Left ventricle myocardium superior (tissue), 1 donor: ENCODE measurements at places on chromosomes 2 and 18. TPM values are rescaled to one million over a fixed set of nuclear protein-coding genes. Genes with fewer than 3 reads are reported as not detected.
A peak's percentile ranks its signal among the peaks of the same experiment; 100 is the strongest.

GRCh38 chr2:128596396-128597120, 277.9 kb upstream of the HS6ST1 start:
- DNase-seq = no peak

ACTG2 gene
- 0.32 TPM for total RNA-seq

GRCh38 chr2:200943527-200944105, 19.8 kb downstream of the ORC2 start:
- DNase-seq = no peak

PCARE gene
- total RNA-seq = 0.84 TPM

GRCh38 chr2:144288438-144288837, 231.5 kb downstream of the ZEB2 start:
- no peak for DNase-seq

DNA sequence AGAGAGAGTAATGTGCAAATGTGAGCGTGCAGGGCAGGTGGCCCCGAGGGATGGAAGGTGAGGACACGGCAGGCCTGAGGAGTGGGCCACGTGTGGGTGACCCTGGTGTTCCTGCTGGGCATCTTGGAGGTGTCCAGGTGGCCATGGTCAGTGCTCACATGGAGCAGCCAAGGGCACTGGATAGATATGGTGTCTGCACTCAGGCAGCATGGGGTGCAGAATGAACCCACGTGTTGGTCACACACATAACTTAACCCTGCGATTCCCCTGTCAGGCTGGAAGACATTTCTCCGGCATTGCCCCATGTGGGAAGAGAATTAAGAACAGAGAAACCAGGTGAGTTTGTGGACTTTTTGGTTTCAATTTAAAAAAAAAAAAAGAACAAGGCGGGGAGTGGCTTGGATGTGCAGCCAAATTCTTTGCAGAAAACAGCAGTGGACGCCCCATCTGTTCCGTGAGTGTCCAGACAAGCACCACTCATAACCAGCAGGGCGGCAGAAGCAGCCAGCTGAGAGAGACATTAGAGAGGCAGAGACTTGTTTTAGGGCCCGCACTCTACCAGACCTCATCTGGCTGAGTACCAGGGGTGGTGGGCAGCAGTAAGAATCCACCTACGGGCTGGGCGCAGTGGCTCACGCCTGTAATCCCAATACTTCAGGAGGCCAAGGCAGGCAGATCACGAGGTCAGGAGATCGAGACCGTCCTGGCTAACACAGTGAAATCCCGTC, 249.8 kb downstream of the ACKR3 start:
- no peak for DNase-seq

- no peak for DNase-seq
These were observed 47.2 kb upstream of the STON1 start for GRCh38 chr2:48482769-48483168.

CFAP65 gene
- total RNA-seq = not detected

DNA sequence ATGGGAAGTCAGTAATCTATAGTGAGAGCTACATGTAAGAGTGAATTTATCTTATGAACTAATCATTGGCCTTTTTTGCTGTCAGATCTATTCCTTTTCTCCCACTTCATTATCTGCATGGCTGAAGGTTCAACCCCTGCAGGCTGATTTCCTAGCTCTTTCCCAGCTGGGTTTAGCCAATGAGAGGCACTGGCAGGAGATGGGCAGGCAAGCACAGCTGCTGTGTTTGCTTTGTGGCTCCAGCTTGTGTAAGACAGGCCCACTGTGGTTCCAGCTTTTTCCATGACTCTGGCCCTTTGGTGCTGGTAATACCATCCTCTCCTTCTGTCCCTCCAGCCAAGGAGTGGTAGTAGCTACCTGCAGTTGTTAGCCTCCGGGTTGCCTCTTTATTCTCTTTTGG, 248.8 kb downstream of the PLCL1 start:
- no peak for DNase-seq

DNA sequence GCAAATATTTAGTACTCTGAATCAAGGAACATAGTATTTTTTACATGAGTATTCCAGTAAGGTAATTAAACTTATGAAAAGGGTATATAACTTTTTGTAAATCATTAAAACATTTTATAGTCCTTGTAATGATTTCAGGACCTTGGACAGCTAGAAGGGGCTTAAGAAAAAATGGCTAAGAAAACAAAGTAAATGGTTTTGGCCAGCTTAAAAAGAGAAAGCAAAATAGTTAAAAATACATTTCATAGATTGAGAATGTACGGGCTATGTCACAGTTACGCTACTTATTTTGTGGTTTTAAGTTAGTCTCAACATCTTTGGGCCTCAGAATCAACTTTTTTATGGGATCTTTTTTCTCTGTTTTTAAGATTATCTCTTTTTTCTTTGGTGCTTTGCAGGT, 26.7 kb downstream of the POLI start:
- no peak for DNase-seq

DNA sequence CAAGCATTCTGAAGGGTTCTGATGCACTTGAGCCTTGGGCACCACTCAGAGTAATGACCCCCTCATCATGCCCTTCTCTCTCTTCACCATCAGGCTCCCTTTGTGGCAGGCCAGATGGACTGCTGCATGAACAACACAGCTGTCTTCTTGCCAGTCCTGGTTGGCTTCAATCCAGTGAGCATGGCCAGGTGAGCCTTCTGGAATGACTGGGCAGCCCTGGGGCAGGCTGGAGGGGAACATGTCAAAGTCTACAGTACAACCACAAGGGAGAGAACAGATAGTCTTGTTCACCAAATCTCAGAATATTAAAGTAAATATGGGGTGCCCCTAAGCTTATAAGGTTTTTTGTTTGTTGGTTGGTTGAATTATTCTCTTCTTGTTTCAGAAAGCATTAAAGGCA, 4.4 kb downstream of the GCKR start:
- DNase-seq = no peak

- no peak for DNase-seq
These were observed at the start of gene IL1RL2 for GRCh38 chr2:102186791-102187495. Gene IL1RL2 (plus strand): TSS chr2:102187023. CDS start chr2:102187868, 845 bp downstream.

DSC3 gene
- total RNA-seq = 0.10 TPM

- no peak for DNase-seq
These were observed 127.9 kb upstream of the LGALSL start for GRCh38 chr2:64325852-64326577.

- no peak for DNase-seq
These were observed 372.6 kb downstream of the RPRM start for GRCh38 chr2:153105829-153106578.

TFCP2L1 gene
- total RNA-seq = 0.17 TPM

DNA sequence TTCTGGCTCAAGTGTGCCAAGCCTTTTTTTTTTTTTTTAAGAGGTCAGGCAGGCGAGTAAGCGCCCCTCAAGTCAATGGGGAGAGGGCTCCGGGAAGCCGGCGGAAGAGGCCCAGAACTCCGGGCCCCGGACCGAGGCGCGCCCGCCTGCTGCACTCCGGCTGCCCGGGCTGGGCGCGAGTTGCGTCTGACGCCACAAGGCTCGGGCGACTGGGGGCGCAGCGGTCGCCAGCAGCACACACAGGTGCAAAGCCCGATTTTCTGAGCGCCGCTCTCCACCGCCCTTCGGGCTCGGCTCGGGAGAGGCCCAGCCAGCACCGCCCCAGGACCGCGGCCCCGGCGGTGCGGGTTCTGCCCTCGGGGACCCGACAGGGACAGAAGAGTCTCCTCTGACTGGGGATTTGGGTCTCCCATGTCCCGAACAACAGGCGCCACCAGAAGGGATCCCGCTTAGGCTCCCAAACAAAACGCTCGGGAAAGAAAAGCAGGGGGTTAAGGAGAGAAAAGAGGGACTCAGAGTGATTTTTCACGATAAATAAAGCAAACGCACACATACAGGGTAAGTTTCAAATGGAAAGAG, 787 bp downstream of the ERBB4 start:
- peak; percentile 69 for DNase-seq

TBR1 gene
- not detected for total RNA-seq

DNA sequence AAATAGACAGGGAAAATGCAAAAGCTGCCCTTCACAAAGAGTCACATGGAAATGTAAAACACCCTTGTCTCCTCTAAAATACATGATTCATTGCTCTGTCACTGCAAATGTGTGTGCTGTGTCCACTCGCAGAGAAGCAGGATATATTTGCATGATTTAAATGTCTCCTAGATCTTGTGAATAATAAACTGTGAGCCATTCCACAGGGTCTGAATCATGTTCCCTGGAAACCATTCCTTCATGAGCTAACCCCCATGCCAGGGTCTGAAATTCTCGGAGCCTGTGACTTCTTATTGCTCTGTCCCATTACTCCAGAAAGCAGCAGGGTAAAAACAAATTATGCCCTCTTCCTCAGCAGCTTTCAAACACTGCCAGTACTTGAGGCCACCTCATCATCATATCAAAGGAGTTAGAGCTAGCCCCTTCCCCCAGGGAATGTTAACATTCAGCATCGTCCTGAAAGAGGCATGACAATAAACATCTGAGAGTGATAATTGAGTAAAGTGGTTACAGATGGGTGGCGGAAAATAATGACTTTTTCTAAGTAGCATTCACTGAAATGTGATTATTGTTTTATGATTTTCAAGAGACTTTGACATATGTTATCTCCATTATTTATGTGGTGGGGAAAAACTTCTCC, 11.7 kb upstream of the CNGA3 start:
- DNase-seq = no peak

GRCh38 chr2:164803776-164804466, 37.7 kb downstream of the COBLL1 start:
- no peak for DNase-seq

GRCh38 chr2:42754021-42754775, 9.7 kb downstream of the OXER1 start:
- DNase-seq = no peak

DNA sequence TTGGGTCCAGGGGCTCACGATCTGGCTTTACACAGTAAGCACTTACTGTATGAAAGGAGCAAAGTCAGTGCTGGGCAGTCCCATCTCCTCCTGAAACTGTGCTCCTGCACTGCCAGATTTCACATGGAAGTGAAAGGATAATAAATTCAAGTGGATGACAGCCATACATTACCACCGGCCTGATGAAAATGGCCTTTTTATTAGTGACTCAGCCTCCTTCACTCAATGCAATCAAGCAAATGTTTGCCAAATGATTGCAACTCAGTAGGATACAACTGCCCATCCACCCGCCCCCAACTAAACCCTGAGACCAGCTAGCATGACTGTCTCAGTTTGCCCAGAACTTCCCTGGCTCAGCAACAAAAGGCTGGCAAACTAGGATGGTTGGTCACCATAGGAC, 77.1 kb downstream of the MYO5B start:
- DNase-seq = no peak

SH3BP4 gene
- total RNA-seq = 8.3 TPM

DNA sequence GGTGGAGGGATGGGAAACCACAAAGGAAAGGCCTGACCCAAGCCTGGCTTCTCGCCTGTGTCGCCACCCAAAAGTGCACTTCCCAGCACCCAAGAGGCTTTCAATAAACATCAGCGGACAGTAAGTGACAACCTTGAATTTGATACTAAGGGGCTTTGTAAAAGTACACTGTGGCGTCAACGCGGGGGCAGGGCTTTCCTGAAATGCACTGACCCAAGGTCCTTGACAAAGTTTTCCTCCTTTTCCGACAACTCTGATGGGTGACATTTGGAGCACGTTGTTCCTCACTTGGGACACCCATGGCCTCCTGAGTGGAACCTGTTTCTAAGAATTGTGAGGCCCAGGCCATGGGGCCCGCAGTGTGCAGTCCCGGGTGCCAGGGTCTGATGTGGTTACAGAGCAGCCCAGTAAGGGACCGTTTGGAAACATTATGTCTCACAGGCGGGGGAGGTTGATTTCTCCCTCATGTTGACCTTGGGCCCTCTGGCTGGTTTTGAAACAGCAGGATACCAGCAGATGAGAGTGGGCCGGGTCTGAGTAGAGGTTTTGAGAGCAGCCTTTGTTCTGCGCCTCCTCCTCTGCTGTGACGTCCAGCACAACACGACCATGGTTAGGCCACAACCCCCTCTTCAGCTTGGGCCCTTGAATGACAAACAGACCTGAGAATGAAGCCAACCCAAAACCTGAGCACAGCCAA, 2.8 kb upstream of the ZBTB14 start:
- no peak for DNase-seq

- DNase-seq = no peak
These were observed 85.3 kb upstream of the SULT1C3 start for GRCh38 chr2:108154366-108155061.

DNA sequence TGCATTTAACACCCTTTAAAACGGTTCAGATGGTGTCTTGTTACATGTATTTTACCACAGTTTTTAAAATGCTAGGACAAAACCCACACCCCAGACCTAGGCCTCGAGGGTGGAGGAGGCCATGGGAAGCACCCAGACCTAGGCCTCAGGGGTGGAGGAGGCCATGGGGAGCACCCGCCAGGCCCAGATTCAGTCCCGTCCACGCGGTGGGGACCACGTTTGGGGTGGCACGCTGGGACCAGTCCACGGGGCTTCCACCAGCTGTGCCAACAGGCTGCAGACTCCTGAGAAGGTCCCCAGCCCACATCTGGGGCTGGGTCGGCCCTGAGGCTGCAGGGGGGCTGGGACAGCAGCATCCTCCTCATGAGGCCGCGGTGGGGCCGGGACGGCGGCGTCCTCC, 63.4 kb downstream of the SLC66A2 start:
- peak; percentile 7 for DNase-seq

KIAA2012 gene
- not detected for total RNA-seq

IL1RN gene
- total RNA-seq = 0.57 TPM

- no peak for DNase-seq
These were observed 66.7 kb downstream of the BIRC6 start for GRCh38 chr2:32423536-32423935.

FAM228A gene
- 0.15 TPM for total RNA-seq

RUFY4 gene
- total RNA-seq = not detected

GRCh38 chr2:159558479-159558878, 57.9 kb downstream of the BAZ2B start:
- no peak for DNase-seq

DNA sequence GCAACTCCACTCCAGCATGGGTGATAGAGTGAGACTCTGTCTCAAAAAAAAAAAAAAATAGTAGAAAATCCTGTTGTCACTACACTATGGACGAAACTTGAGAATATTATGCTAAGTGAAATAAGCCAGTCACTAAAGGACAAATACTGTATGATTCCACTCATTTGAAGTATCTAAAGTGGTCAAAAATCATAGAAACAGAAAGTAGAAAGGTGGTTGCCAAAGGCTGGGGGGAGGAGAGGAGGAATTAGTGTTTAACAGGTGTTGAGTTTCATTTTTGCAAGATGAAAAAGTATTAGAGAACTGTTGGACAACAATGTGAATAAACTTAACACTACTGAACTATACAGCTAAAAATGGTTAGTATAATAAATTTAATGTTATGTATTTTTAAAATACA, 18.8 kb upstream of the RMP24 start:
- DNase-seq = no peak

SYT4 gene
- 1.9 TPM for total RNA-seq

- no peak for DNase-seq
These were observed 251.1 kb downstream of the SLC4A3 start for GRCh38 chr2:219878516-219878915.

INHBB gene
- total RNA-seq = 2.8 TPM

- DNase-seq = no peak
These were observed 92.2 kb upstream of the CHRNA1 start for GRCh38 chr2:174856447-174856846.
